Nephron progenitor cell (in vitro differentiated cells): ENCODE measurements at places on chromosomes 4 and X.

DNA sequence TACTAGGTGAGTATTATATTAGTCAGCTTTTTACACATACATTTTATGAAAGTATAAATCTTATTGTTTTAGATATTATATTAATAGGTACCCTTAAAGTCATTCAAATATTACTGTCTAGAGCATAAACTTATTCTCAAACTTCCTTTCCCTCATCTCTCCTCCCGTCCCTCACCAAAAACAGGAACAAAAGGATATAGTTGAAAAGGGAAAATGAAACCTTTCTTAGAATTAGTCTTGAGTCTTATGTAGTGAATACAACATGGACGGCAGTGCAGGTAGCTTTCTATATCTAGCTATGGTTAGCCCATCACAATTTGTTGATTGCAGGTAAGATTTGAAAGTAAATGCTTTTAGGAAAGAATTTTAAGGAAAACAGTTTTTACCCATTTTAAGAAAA, 65.6 kb downstream of the RBPJ start:
- H3K4me3 ChIP-seq, result no peak overlapping the region
- H3K4me1 ChIP-seq, result peaks cover 5% of the 10 kb centered on the region
- no peak for DNase-seq
- H3K27ac ChIP-seq, result no peak overlapping the region

DNA sequence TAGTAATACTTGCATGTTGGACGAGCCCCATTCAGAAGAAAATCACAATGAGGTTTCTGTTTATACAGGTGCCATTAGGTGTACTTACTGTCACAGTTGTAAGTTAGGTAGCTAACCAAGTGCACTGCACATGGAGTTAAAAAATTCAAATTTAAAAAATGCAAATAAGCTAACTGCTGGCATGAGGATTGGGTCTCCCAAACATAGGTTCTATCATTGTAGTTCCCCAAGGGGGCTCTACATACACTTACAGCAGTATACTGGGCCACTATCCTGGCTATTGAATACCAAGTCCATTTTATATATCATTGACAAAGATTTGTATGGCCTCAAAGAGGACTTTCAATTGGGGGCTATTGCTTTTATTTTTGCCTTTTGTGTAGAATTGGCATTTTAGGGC, 153.4 kb downstream of the FMR1NB start:
- no peaks in the 10 kb centered on the region for H3K27me3 ChIP-seq
- H3K27ac ChIP-seq, result no peak overlapping the region
- DNase-seq, result no peak
- peaks cover 18% of the 10 kb centered on the region for H3K4me1 ChIP-seq
- H3K4me3 ChIP-seq, result no peak overlapping the region
- no peaks in the 10 kb centered on the region for H3K36me3 ChIP-seq

DNA sequence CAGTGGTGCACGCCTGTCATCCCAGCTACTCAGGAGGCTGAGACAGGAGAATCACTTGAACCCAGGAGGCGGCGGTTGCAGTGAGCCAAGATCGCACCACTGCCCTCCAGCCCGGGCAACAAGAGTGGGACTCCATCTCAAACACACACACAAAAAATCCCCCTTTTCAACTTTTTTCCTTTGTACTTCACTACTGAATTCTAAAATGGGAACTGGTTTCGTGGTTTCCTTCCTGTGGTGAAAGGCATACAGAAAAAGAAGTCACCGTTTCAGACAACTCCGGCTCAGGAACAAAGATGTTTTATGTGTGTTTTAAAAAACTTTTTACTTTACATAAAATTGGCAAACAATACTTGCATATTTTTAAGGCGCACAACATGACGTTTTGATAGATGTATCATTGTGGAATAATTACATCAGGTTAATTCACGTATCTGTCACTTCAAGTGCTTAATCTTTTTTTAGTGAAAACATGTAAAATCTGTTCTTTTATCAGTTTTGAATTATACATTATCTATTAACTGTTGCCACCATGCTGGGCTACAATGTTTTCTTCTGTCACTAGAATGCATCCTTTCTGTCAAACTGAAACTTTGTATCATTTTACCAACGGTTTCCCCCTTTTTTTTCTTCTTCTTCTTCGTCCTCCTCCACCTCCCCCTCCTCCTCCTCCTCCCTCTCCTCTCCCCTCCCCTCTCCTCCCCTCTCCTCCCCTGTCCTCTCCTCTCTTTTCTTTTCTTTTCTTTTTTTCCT, 186.0 kb downstream of the CRLF2 start:
- H3K27ac ChIP-seq, result no peak overlapping the region
- no peaks in the 10 kb centered on the region for H3K4me1 ChIP-seq
- no peak overlapping the region for H3K4me3 ChIP-seq
- no peaks in the 10 kb centered on the region for H3K36me3 ChIP-seq
- DNase-seq, result no peak

DNA sequence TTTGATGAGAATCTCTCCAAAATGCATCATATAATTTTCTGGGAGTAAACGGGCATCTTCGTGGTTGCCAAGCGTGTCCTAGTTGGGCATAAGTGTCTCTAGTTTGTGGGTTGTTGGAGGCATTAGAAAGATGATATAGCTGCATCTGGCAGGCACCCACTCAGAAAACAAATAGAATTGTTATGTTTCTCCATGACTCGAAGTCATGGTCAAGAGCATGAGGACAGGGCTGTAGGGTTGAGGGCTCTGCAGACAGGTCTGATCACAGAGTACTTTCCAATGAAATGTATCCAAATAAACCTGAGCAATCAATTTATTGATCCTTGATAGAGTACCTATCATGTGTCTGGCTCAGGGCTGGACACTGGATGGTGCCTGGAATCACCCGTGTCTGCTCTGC, 82.7 kb downstream of the SORCS2 start:
- no peak for DNase-seq
- peaks cover 73% of the 10 kb centered on the region for H3K4me1 ChIP-seq
- no peak overlapping the region for H3K4me3 ChIP-seq
- H3K27ac ChIP-seq, result no peak overlapping the region
- peaks cover 16% of the 10 kb centered on the region for H3K36me3 ChIP-seq

DNA sequence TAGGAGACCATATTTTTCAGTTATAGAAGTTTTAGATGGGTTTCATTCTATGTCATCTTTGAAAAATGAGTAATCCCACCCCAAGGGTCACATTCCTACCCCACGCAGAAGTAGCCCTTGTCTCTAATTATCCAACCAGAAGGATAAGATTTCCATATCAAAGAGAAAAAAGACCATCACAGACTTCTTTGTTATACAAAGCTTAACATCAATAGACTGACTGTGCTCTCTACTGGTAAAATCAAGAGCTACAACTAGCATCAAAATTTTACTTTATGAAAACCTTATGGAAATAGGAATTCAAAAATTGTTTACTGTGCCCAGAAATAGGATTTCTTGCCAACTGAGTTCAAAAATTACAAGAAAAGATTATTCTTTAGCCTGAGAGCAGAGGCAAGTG, 24.9 kb downstream of the TNMD start:
- no peak for DNase-seq
- no peaks in the 10 kb centered on the region for H3K36me3 ChIP-seq
- H3K4me1 ChIP-seq, result peaks cover under 1% of the 10 kb centered on the region

GRCh38 chr4:67122029-67122428, 423.3 kb downstream of the CENPC start:
- no peak overlapping the region for H3K4me3 ChIP-seq
- no peak for DNase-seq
- H3K4me1 ChIP-seq, result peaks cover 9% of the 10 kb centered on the region
- H3K27ac ChIP-seq, result no peak overlapping the region

DNA sequence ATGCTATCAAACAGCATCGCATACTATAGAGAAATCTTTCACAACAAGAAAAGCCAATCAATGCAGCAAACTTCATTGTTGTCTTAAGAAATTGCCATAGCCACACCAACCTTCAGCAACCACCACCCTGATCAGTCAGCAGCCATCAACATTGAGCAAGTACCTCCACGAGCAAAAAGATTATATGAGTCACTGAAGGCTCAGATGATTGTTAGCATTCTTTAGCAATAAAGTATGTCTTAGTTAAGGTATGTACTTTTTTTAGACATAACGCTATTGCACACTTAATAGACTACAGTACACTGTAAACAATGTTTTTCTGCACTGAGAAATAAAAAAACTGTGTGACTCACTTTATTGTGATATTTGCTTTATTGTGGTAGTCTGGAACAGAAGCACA, 37.8 kb upstream of the FUNDC1 start:
- peaks cover 4% of the 10 kb centered on the region for H3K36me3 ChIP-seq
- H3K27me3 ChIP-seq, result peaks cover 8% of the 10 kb centered on the region
- no peak for DNase-seq
- no peak overlapping the region for H3K4me3 ChIP-seq

- H3K4me1 ChIP-seq, result no peaks in the 10 kb centered on the region
- no peak overlapping the region for H3K4me3 ChIP-seq
- H3K27me3 ChIP-seq, result no peaks in the 10 kb centered on the region
- no peak for DNase-seq
- peaks cover 41% of the 10 kb centered on the region for H3K36me3 ChIP-seq
Measured at GRCh38 chr4:182604161-182604622, 313.0 kb downstream of the DCTD start.

- H3K27me3 ChIP-seq, result peaks cover 2% of the 10 kb centered on the region
- no peaks in the 10 kb centered on the region for H3K36me3 ChIP-seq
- no peak for DNase-seq
- H3K27ac ChIP-seq, result no peak overlapping the region
Measured at GRCh38 chrX:137743414-137743813, 177.5 kb downstream of the ZIC3 start.

GRCh38 chr4:70559211-70559830, 32.7 kb upstream of the AMBN start:
- no peaks in the 10 kb centered on the region for H3K36me3 ChIP-seq
- DNase-seq, result peak; percentile 59
- H3K27me3 ChIP-seq, result no peaks in the 10 kb centered on the region
- no peak overlapping the region for H3K27ac ChIP-seq
- no peaks in the 10 kb centered on the region for H3K4me1 ChIP-seq
- H3K4me3 ChIP-seq, result no peak overlapping the region

DNA sequence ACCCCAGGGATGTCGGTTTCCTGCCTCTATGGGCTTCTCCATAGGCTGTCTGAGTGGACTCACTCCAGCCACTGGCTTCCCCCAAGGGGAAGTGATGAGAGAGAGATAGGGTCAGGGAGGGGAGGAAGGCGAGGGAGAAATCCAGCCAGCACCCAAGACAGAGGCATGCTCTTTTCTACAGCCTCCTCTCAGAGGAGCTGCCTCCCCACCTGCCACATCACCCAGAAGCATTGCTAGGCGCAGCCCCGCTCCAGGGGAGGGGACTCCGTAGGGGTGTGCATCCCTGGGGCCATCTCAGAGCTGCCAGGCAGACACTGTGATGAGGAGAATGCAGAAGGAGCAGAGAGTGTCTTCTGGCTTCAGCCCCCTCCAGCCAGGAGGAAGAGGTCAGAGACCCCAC, 109.5 kb upstream of the NKX1-1 start:
- no peaks in the 10 kb centered on the region for H3K36me3 ChIP-seq
- peaks cover 20% of the 10 kb centered on the region for H3K4me1 ChIP-seq
- H3K4me3 ChIP-seq, result no peak overlapping the region
- H3K27ac ChIP-seq, result no peak overlapping the region

DNA sequence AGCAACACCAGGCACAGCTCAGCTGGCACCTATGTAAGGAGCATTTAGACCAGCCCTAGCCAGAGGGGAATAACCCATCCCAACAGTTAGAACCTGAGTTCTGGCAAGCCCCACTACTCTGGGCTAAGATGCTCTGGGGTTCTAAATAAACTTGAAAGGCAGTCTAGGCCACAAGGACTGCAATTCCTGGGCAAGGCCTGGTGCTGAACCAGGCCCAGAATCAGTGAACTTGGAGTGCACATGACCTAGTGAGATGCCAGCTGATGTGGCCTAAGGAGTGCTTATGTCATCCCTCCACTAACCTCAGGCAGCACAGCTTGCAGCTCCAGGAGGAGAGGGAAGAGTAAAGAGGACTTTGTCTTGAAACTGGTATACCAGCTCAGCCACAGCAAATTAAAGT, 7.6 kb upstream of the PRRG3 start:
- H3K4me1 ChIP-seq, result no peaks in the 10 kb centered on the region
- DNase-seq, result no peak
- H3K27ac ChIP-seq, result no peak overlapping the region
- H3K4me3 ChIP-seq, result no peak overlapping the region

DNA sequence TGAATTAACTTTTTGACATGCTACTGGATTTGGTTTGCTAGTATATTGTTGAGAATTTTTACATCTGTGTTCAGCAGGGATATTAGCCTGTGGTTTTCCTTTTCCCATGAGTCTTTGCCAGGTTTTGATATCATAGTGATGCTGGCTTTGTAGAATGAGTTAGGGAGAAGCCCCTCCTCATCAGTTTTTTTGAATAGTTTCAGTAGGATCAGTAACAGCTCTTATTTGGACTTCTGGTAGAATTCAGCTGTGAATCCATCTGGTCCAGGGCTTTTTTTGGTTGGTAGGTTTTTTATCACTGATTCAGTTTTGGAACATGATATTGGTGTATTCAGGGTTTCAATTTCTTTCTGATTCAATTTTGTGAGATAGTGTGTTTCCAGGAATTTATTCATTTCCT, 790.4 kb upstream of the GRID2 start:
- no peak for DNase-seq
- H3K27me3 ChIP-seq, result no peaks in the 10 kb centered on the region
- no peak overlapping the region for H3K4me3 ChIP-seq
- no peaks in the 10 kb centered on the region for H3K4me1 ChIP-seq
- peaks cover 4% of the 10 kb centered on the region for H3K36me3 ChIP-seq
- H3K27ac ChIP-seq, result no peak overlapping the region

DNA sequence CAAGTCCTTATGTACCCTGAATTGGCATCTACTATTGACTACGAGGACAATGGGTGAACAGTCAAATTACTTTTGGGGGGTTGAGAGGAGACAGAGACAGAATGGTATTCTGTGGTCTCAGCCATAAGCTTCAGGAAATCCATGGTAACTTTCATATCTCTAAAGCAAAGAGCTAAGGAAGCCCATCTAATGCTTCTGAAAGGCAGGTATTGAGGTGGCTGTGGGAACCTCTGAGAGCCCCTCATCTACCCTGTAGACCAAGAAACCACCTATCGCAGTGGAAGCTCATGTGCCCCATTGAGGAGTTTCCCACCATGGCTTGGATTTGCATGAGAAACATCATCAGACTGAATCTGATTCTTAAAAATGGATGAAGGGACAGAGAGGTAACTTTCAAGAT, 23.1 kb upstream of the BMP2K start:
- H3K4me1 ChIP-seq, result no peaks in the 10 kb centered on the region
- DNase-seq, result no peak
- no peaks in the 10 kb centered on the region for H3K36me3 ChIP-seq
- H3K27me3 ChIP-seq, result peaks cover 9% of the 10 kb centered on the region
- H3K4me3 ChIP-seq, result no peak overlapping the region

DNA sequence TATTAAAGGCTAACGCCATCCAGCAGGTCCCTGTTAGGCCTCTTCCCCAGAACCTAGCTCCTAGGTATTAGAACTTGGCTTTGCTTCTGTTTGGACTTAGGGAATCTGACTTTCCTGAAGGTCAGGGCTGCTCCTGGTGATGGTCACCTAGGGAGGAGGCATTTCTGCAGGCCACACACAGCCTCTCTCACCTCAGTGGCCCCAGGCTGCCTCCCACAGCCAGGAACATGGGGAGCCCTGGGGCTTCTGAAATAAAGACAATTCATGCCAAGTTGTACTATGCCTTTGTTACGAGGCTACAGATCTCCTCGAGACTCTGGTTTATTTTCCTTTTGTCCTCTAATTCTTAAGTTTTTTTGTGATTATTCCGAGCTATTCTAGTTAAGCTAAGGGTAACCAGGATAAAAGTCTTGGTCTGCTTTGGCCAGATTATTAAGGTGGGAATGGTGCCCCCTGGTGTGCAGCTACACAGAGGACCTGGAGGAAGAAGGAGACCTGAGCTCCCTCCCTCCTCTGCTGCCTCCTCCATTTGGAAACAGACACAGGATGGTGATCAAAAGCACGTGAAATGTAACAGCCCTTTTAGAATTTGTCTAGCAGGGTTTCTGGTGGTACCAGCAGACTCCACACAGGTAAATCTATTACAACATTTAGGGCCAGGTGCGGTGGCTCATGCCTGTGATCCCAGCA, 131.0 kb downstream of the DCLK2 start:
- no peak overlapping the region for H3K4me3 ChIP-seq
- peaks cover 30% of the 10 kb centered on the region for H3K4me1 ChIP-seq
- peaks cover 4% of the 10 kb centered on the region for H3K36me3 ChIP-seq
- peak overlapping the region; percentile 40 for H3K27ac ChIP-seq
